Vagina (tissue), 2 donors: ENCODE measurements at places on chromosomes 2 and 18.

GRCh38 chr2:40550085-40550484 lies 98.2 kb upstream of the SLC8A1 start:
- no peak for DNase-seq

DNA sequence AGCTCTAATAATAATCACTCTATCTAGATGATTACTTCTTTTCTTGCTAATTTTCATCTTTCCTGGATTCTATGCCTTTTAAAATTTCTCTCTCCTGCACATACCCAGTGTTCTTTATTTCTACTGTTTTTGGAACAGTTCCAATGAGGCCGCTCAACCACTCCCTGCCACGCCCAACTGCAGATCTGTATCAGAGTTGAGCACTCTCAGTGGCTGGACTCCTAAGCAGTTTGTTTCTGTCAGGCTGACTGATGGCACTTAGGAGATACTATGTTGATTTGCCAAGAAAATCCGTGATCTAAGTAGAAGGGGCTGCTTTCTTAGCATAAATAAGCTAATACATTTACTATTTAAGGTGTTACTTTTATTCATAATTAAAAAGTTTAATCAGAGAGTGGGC lies 192.8 kb downstream of the ARHGAP15 start:
- no peak for DNase-seq

- DNase-seq = no peak
These were observed 319.3 kb upstream of the UBE2E3 start for GRCh38 chr2:180660881-180661685.

DNA sequence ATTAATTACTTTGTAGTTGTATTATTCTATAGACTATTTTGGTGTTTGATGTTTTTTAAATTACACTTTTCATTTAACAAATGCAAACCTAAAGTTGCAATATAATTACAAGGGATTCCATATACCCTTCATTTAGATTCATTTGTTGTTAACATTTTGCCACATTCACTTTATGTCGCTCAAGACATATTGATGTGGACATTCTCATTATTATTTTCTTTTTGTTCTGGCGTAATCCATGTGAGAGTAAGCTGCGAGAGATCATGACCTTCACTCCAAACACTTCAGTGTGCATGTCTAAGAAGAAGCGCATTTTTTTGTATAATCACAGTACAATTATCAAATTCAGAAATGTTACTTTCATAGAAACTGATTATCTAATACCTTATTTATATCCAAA lies 280.6 kb downstream of the CALCRL start:
- DNase-seq = no peak

GRCh38 chr2:174971868-174972781 lies 33.1 kb downstream of the CHN1 start:
- DNase-seq = no peak

GRCh38 chr2:69715964-69716363 lies 26.0 kb upstream of the ANXA4 start:
- no peak for DNase-seq

DNA sequence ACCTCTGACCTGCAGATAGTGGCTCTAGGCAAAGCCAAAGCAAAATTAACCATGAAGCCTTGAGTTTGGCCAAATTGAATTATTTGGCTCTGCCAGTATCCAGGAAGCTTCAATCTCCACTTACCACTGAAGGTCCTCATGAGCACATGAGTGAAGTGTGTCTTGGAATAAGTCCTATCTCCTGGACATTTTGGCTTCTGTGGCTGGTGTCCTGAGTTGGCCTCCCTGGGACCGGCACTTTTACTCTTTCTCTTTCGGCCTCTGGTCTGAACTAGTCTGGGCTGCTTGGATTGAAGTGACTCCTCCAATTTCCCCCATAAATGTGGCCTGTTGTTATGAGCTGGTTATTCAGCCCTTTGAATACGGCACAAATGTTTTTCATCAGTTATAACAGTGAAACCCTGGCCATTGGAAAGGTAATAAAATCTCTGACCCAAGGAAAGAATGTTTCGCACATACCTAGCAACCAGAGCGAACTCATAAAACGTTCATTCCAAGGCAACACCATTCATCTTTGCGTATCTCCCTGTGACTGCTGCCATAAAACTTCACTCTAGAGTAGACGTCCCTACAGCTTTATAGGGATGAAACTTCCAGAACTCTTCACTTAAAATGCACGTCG lies 216.4 kb downstream of the LPIN1 start:
- no peak for DNase-seq
